ENCODE measurements at places on chromosomes 13 and 19.
A peak's percentile ranks its signal among the peaks of the same experiment; 100 is the strongest.

GRCh38 chr19:54461613-54462012, 2.0 kb downstream of the LENG9 start:
- no peak for DNase-seq

- no peak for DNase-seq
These were observed 20.7 kb downstream of the CAPN12 start for GRCh38 chr19:38723606-38723965.

GRCh38 chr13:112446347-112446861, 70.2 kb downstream of the SPACA7 start:
- DNase-seq, result no peak

DNA sequence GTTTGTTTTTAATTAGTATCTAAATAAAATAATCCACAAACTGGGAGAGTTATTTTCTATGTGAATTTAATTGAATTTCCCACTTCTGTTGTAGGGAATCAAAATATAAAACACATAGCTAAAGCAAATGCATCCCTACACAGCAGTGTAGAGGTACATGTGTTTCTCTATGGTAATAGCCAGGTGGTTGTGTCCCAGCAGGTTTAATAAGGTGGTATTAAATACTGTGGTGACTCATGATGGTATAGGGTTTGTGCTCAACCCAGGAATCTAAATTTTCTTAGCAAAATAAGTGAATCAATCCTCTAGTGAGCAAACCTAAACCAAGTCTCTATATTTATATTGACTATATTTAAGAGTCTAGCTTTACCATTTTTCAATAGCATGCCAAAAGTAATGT, 30.0 kb downstream of the PCDH9 start:
- no peak for DNase-seq

DNA sequence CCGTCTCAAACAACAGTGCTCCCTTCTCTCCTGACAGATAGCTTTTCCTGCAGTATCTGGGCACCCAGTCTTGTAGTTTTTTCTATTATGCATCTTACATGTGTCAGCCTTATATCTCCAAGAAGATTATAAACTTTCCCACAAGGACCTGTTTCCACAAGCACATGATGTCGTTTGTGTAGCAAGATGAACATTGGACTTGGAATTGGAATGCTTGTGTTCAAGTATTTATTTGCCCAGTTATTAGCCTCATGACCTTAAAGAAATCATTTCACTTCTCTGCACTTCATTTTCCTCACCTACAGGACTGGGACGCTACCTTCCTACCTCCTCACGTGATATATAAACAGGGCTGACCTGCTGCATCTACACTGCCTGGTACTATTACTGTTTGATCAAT, 21.5 kb downstream of the SHISA2 start:
- no peak for DNase-seq

- no peak for DNase-seq
These were observed 32.5 kb downstream of the DLEU7 start for GRCh38 chr13:50810998-50811397.

- peak; percentile 95 for DNase-seq
These were observed 2.6 kb upstream of the PRKCG start for GRCh38 chr19:53879140-53880081.

- DNase-seq, result no peak
These were observed 34.0 kb downstream of the GARRE1 start for GRCh38 chr19:34288381-34288780.

GRCh38 chr19:6048793-6049405, 61.4 kb downstream of the RFX2 start:
- peak; percentile 79 for DNase-seq

GRCh38 chr13:38636073-38636472, 50.8 kb upstream of the FREM2 start:
- DNase-seq, result no peak

All from HTR-8/SVneo (cell line).